ENCODE measurements at places on chromosomes 12 and 14.

GRCh38 chr12:15601210-15601800, 187.9 kb downstream of the EPS8 start:
- no peak for DNase-seq

DNA sequence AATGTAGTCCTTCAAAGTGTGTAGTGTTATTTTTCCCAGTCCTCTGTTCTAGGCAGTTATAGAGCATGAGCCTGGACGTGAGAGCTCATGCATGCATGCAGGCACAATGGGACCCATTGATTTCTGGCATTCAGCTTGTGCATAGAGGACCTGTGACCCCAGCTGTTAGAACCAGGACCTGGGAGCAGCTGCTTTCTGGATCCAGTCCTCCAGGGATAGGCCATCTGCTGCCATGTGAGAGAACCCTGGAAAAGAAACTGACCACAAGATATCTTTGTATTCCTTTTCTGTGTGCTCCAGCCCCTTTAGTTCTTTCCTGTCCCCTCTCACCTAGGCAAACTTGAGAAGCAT, 76.9 kb downstream of the SUSD6 start:
- no peak for DNase-seq

- DNase-seq, result no peak
Observed at GRCh38 chr12:67780580-67781084, 132.1 kb downstream of the DYRK2 start.

GRCh38 chr14:29955087-29955486, 27.4 kb upstream of the PRKD1 start:
- no peak for DNase-seq

DNA sequence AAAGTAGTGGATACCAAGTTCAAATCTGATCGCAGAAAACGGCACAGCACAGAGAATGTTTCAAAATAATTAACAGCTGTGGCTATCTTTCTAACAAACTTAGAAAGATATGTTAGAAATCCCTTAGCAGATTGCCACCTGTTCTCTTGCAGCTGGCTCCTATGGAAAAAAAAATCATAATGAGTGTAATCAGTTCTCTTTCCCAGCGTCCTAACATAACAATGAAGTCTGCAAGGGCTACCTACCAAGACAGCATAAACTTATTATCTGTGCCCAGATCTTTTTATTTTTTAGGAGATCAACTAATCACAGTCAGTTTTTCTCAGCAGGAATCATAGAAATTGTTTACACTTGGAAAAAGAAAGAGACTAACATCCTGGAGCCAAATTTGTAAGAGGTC, 358.6 kb upstream of the FOXG1 start:
- DNase-seq, result no peak
